ENCODE measurements at places on chromosomes 12 and 14.

DNA sequence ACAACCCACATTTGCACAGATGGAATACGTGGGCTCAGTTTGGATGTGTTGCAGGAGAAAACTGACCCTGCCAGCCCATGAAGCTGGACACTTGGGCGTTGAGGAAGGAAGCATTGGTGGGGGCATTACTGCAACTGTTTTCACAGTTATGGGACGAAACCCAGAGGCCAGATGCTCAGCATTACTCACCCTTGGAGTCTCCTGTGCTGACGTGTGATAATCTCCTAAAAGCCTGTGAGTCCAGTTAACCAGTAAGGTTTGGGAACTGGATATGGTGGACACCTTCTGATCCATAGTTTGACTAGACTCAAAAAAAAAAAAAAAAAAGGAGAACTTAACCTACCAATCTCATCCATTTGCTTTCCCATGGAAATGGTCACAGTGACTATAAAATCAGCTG is 52.8 kb upstream of the EGLN3 start:
- DNase-seq, result no peak

GRCh38 chr12:131500564-131500963 is 210.3 kb upstream of the SFSWAP start:
- no peak for DNase-seq

DNA sequence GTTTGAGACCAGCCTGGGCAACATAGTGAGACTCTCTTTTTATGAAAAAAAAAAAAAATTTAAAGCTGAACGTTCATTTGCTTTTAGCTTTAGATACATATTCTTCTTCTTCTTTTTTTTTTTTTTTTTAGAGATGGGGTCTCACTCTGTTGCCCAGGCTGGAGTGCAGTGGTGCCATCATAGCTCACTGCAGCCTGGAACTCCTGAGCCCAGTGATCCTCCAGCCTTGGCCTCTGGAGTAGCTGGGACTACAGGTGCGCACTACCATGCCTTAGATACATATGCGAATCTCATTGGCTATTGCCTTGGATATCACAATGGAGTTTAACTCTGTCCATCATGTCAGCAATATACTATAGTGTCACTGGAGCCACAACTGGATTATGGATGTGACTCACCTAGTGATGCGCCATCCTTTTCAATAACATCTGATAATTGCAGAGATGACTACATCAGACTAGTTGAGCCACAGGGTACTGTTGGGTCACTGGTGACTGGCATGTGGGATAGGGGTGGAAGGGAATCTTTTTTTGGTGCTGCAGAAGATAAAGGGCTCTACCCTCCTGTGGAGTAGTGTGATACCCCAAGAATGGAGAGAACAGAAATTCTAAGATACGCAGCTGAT is 2.7 kb upstream of the ADIPOR2 start:
- DNase-seq, result no peak

DNA sequence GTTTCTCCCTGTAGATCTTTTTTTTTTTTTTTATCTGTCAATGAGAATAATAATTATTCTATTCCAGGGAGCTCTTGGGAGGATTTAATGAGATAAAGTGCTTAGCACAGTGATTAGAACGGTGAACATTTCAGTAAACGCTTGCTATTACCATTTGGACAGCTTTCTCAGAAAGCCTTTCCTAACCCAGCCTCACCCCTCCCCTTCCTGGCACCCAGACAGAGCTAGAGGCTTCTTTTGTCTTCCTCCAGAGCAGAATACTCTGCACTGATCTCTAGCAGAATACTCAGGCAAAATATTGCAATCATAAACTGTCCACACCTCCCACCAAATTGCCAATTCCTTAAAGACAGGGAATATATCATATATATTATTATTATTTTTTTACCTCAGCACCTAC is 66.6 kb downstream of the ERGIC2 start:
- DNase-seq, result no peak

- DNase-seq, result no peak
These were observed 261.6 kb upstream of the FAR2 start for GRCh38 chr12:28887461-28887990.

- no peak for DNase-seq
These were observed 7.6 kb downstream of the KRT4 start for GRCh38 chr12:52806169-52806811.

- DNase-seq, result no peak
These were observed 96.8 kb upstream of the MDM1 start for GRCh38 chr12:68428724-68429501.

GRCh38 chr14:68927956-68928675 is 51.0 kb downstream of the ACTN1 start:
- no peak for DNase-seq

DNA sequence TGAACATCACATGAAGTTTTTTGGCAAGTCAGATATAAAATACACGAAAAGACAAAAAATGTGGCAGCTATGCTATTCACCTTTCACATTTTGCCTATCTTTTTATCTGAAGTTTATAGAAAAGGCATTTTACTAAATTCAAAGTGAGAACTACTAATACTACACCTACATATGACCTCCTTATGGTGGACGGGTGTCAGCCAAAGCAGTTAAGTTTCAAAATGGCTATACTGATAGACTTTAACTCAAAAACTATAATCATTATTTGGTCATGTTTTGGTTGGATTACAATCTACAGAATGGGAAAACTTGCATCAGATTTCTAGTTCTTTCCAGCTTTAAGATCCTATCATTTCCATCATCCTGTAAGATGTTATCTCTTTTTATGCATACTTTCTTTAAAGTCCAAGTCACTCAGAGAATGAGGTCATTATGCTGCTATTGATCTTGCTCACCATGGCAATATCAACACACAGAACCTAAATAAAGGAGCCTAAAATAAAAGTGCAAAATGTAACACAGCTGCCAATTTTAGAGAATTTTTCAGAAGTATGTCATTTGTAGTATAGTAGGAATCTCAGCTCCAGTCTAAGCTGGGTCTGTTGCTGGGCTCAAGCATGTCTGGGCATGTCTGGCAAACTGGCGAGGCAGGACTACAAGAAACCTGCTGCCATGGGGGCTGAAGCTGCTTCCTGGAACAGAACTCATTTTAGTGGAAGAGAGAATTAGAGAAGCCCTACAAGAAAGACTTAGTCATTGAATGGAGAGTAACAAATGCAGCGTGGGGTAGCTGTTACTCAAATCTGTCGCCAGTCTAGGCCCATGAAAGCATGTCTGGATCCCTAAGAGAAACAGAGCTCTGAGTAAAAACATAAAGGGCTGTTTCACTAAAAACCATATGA is 7.6 kb upstream of the AEBP2 start:
- no peak for DNase-seq

DNA sequence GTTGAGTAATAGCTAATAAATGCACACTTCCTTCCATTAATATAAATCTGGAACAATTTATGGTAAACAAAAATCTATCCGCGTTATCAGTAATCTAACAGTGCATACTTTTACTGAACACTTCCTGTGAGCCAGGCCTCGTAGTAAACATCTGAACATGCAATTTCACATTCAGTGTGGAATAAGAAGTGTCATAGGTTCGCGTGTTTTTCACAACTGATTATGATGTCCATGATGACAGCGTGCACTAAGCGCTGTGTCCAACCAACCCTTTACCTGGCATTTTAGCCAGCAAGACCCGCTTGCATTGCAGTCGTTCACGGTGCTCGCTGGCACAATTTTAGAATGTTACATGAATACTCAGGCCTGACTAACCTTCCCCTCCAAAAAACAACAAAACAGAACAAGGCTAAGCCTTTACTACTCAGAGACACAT is 2.1 kb downstream of the PNMA1 start:
- DNase-seq, result no peak

DNA sequence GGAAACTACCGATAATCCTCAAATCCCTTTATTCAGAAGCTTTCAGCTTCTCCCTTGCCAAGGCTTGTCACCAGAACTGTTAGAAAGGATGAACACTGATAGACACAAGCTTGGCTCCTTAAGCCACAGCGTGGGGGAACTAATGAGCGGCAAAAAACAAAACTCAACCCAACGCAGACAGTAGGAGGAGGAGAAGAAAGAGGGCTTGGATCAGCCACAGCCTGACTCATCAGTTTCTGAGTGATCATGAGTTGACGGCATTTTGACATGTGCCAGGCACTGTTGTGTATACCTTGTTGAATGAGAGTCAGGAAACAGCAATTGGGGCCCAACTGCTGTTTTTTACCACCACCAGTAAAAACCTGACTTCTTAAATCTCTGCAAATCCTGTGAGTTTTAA is 23.7 kb downstream of the PLXNC1 start:
- no peak for DNase-seq

GRCh38 chr14:97290977-97291376 is 493.8 kb downstream of the VRK1 start:
- peak; percentile 16 for DNase-seq

DNA sequence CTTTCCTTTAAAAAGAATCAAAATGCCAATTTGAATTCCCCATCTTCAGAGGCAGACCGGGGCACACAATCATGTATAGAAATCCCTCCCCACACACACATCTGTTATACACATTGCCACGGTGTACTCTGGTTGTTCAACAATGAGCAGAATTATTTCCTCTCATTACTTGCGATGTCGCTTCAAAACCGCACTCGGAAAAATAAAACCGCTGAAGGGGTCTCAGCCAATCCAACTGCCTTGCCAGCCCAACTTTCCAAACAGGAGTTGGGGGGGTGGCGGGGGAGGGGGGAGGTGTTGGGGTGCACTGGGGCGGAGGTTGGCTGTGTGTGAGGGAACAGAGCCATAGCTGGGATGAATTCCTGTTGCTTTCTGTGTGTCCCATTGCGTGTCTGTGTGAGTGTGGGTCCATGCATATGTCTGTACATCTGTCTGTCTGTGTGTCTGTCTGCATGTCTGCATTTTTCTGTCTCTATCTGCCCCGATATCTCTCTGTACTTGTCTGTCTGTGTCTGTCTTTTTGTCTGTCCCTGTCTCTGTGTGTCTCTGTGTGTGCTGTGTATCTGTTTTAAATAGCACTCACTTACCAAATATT is 163.6 kb upstream of the TBX3 start:
- DNase-seq, result no peak

DNA sequence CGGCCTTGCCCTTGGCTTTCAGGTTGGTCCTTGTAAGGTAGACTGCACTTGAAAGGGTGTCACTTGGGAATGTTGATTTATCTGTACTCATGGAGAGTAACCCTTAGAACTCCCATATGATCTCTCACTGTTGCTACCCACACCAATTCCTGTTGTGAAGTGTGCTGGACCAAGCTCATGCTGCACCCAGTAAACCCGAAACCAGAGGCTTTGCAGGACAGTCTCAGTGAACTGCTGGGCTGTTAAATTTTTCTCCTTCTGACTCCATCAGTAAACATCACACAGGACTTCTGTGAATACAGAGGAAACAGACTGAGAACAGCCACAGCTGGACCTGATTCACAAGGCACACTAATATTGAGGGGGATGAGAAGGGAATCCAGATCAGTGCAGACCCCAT is 783.0 kb downstream of the TMEM121 start:
- no peak for DNase-seq

DNA sequence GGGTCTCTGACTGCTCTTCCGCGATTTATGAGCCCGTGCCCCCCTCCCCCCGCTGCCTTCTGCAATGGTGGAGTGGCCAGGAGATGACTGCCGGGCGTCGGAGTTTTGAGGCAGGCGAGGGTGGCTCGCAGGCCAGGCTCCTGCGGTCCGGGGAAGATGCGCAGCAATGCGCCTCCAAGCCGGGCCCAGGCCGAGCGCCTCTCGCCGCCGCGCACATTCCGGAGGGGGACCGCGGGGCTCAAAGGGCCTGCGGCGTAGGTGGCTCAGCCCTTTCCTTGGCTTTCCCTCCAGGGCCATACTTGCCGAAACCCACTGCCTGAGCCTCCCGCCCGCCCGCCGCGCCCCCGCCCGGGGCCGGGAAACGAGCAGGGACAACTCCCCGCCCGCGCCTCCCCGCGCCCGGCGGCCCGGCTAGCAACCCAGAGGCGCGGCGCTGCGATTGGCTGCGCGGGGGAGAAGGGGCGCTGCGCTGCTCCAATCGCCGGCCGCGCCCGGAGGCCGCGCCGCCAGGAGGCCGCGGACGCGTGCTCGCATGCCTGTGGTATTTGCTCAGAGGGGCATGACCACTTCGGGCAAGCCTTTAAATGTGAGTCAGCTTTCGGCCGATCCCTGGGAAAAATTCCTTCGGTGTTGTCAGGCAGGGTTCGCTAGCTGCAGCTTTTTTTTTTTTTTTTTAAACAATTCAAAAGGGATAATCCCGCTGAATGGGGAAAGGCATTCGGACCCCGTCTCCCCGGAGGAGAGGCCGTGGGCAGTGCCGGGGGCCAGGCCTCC is 157.9 kb upstream of the PARP11 start:
- DNase-seq, result peak; percentile 21

DNA sequence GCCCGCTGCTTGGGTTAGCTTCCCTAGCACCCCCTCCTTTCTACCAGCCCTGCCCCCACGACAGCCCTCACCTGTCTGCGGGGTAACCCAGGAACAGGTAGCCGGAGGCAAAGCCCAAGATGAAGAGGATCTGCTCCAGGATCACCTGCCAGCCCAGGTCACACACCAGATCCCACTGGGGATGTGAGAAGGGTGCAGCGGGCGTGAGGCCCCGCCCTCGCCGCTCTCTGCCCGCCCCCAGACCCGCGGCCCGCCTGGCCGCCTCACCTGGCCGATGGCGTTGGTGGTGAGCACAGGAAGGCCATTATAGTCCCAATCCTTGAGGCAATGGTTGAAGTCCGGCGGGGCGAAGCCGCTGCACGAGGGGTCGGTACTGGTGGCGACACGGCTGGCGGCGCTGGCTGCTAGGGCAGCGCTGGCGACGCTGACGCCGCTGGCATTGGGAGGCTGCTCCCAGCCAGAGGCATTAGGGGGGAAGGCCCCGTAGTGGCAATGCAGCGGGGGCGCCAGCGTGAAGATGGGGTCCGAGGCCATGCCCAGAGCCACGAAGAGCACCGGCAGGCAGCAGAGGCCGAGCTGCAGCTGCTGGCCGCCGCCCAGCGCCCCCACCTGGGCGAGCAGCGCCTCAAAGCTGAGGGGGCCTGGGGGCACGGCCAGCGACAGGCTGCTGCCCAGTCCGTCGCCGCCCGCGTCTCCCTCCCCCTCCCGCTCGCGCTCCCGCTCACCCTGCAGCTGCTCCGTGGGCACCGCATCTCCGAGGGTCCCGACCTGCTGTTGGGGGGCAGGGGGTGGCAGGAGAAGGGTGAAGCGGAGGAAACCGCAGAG is 794 bp downstream of the SLC22A17 start:
- DNase-seq, result no peak

DNA sequence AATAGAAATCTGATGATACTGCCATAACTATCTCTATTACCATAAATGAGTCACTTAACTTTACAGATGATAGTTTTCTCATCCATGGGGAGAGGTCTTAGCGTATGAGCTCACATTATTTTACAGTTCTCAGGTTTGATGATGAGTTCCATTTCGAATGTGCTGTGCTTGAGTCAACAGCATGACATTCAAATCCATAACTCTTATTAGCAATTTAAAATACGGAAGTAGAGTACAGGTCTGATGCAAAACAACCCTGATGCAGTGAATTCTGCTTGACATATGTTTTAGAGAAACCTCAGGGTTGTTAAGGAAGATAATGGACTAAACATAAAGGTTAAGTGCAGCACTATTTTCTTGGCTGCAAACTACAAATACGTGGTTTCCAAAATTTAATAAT is 30.0 kb downstream of the C14orf39 start:
- no peak for DNase-seq

GRCh38 chr12:117124421-117125271 is 25.4 kb upstream of the TESC start:
- DNase-seq, result no peak

- no peak for DNase-seq
These were observed 3.4 kb upstream of the ABCB9 start for GRCh38 chr12:122969676-122970075.

- DNase-seq, result no peak
These were observed 99.1 kb downstream of the FIGNL2 start for GRCh38 chr12:51749206-51749985.

- no peak for DNase-seq
These were observed 246.2 kb upstream of the GRIP1 start for GRCh38 chr12:66925083-66925482.

All from Jurkat, Clone E6-1 (cell line).